Liver (tissue), 10 donors: ENCODE measurements at places on chromosomes 7 and 10.

GRCh38 chr10:1203704-1204103 is 147.5 kb downstream of the WDR37 start:
- DNase-seq, result no peak

GRCh38 chr10:113228530-113228929 is 278.5 kb downstream of the TCF7L2 start:
- no peak for DNase-seq

DNA sequence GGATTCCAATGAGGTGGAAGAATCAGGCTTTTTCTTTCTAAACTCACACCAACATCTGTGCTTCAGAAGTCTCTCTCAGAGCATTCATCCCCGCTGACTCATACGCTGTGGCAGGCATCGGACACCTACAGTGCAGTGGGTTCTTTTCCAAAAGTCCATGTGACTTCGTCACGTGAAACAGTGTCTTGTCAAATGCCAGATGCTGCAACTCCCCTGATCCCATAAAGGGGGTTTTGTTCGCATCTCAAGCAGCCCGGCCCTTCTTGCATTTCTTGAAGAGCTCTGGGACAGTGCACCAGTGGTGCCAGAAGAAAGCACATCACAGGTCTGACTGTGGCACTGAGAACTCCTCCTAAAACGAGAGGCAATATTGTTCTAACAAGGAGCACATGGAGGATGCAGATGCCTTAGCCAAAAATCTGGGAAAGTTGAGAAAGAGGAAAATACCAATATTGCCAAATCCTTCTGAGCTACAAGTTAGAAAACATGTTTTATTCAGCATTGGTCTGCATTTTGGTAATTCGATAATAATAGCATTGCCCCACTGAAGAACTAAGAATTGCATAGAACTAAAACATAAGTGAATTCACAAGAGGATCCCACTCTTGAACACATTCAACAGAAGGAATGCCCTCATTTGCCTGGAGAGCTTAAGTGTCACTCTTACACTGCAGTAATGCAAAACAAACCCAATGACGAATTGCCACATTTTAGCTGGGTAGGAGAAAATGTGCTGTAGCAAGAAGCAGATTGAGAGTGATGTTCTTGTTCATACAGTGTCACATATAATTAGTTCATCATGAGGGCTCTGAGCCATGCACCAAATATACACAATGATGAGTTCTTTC is 204.4 kb downstream of the CXCL12 start:
- no peak for DNase-seq

DNA sequence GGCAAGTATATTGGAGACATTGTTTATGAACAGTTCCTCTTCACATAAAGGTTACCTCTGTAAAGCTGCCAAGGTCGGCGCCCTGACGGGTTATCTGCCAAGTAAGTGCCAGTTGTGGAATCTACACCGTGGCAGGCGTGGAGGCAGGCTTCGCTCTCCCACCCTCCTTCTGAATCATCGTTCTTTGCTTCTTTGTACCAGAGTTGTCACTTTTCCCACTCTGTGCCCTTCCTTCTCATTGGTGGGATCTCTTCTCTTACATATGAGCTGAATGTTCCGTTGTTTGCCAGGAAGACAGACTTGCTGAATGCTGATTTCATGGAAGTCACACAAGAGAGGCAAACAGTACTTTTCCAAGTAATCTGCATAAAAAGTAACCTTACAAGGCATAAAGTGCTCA is 40.6 kb upstream of the PTPRZ1 start:
- no peak for DNase-seq

DNA sequence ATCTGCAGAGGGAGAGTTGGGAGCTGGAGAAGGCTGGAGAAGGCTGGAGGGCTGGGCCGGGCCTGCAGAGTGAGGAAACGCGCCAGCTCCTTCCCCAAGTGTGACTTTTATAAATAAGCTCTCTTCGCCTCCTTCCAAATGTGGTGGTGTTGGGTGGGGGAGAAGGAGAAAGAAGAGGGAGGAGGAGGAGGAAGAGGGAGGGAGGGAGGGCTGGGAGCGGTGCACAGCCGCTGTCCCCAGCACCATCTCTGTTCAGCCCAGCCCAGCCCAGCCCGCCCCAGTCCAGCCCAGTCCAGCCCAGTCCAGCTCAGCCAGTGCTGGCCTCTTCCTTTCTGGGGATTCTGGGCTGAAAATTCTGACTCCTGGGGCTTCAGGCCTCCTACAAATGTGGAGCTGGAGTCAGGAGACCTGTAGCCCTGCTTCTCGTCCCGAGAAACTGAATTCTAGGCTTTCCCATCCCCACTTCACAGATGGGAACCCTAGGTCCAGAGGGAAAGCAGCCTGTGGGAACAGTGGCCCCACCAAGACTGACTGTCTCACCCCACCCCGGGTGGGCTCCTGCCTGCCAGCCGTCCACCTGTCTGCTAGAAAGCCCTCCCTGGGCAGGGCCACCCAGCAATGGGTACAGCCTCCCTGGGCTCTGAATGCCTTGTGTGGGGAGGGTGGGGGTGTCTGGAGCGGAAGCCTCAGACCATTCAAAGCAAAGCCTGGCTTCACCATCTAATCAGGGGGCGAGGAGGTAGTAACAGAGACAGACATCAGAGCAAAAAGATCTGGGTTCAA is 2.3 kb downstream of the STX1A start:
- DNase-seq, result no peak

DNA sequence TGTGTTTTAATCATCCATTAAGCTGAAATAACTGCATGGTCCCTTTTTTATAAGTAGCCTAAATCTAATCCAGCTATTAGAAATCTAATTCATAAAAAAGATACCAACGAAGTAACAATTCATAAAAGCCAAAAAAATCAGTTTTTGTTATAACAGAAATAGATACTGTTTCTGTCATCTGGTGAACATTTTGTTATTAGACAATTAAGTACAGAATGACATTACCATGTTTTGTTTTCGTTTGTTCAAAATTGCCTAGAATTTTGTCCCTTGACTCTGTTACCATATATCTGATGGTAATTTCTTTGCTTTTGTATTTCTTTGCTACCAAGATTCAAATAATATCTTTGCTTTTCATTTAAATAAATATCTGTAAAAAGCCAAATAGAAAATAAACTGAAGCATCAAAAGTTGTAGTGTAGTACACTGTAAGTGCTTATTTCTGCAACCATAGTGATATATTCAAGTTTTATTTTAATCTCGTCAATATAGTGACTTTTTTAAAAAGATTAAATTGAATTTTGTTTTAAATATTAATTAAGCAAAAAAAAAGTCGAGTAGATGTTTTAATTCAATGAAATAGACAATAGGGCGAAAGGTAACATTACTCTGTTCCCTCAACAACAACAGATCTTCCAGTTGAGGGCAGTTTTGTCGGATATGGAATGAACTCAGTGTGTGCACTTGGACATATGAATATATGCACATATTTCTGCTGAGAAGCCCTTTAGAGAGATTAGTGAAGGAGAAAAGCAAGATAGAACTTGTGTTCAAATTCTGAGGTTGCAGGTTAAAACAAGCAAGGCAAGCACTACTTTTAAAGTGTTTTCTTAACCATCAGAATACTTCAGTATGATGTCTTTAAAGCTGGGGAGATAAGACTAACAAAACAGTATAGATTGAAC is 7.9 kb upstream of the IGF2BP3 start:
- DNase-seq, result no peak

DNA sequence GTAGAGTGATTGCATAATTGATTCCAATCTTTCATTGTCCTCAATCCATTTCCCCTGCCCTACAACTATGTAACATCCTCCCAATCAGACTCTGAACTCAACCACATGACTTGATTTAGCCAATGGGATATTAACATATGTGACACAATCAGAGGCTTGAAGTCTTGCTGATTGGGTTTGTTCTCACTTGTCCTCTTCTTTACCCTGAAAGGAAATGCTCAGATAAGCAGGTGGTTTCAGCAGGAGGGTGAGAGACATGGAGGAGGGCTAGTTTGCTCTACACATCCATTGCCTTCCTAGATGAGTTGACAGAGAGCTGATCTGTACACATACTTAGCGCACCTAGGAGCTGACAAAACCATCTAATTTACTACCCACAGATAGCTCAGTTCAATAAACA is 669.4 kb downstream of the NRG3 start:
- DNase-seq, result no peak

- DNase-seq, result peak; percentile 20
Observed at GRCh38 chr10:1380088-1380671, 324.0 kb downstream of the WDR37 start.

- peak; percentile 58 for DNase-seq
Observed at GRCh38 chr10:132142396-132143161, 44.2 kb upstream of the DPYSL4 start.

- no peak for DNase-seq
Observed at GRCh38 chr7:118429141-118429540, 204.6 kb downstream of the ANKRD7 start.

GRCh38 chr10:102540023-102540422 is 36.3 kb downstream of the SUFU start:
- no peak for DNase-seq

- DNase-seq, result no peak
Observed at GRCh38 chr10:47378183-47378510, 5.9 kb downstream of the ZNF488 start.

DNA sequence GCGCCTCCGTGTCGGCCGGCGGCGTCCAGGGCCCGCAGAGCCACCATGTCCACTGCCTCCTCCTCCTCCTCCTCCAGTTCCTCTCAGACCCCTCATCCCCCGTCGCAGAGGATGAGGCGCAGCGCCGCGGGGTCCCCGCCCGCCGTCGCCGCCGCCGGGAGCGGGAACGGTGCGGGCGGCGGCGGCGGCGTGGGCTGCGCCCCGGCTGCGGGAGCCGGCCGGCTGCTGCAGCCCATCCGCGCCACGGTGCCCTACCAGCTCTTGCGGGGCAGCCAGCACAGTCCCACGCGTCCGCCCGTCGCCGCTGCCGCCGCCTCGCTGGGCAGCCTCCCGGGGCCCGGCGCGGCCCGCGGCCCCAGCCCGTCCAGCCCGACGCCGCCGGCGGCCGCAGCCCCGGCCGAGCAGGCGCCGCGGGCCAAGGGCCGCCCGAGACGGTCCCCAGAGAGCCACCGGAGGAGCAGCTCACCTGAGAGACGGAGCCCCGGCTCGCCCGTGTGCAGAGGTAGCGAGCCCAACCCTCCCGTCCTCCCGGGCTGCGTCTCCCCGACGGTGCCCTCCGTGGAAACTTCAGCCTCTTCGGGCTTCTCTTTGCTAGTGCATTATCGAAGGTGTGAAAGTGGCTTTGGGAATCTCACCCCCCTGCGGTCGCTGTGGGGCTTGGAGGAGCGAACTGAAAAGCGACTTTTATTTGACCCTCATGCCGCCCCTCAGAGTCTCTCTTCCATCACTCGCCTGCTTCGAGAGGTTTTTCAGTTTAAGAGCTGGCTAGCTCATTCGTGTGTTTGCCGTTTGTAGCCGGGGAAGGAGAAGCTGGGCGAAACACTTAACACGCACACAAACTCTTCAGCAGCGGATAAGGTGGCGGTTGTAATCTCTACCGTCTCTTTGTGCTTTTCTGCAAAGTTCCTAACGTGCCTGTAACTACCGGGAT is 975 bp downstream of the GLCCI1 start:
- DNase-seq, result peak; percentile 64

GRCh38 chr7:105677817-105678573 is 96.7 kb upstream of the EFCAB10 start:
- no peak for DNase-seq

- no peak for DNase-seq
Observed at GRCh38 chr10:124588736-124589490, 127.3 kb downstream of the LHPP start.

DNA sequence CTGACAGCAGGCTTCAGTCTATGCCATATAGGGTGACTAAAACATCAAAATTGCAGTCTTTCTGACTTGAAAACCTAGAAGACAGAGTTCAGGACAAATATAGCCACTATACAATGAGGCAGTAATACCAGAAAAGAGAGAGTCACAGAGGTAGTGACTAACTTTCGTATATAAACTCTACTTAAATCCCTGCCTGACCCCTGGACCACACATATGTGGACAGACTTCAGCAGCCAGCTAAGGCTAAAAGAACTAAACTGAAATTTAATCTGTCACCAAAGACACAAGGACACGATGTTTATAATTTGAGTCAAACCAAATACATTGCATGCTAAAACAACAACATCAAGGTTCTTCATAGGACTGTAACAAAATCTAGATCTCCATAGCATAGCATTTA is 64.6 kb upstream of the MACROH2A2 start:
- DNase-seq, result no peak

DNA sequence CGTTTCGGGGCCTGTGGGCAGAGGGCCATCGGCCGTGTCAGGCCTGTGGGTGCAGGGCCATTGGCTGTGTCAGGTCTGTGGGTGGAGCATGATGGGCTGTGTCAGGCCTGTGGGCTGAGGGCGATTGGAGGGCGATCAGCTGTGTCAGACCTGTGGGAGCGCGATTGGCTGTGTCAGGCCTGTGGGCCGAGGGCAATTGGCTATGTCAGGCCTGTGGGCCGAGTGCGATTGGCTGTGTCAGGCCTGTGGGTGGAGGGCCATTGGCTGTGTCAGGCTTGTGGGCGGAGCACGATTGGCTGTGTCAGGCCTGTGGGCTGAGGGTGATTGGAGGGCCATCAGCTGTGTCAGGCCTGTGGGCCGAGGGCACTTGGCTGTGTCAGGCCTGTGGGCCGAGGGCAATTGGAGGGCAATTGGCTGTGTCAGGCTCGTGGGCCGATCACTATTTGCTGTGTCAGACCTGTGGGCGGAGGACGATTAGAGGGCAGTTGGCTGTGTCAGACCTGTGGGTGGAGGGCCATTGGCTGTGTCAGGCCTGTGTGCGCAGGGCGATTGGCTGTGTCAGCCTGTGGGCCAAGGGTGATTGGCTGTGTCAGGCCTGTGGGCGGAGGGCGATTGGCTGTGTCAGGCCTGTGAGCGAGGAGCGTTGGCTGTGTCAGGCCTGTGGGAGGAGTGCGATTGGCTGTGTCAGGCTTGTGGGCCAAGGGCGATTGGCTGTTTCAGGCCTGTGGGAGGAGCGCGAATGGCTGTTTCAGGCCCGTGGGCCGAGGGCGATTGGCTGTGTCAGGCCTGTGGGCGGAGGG is 54.1 kb downstream of the DYNC2I1 start:
- no peak for DNase-seq

DNA sequence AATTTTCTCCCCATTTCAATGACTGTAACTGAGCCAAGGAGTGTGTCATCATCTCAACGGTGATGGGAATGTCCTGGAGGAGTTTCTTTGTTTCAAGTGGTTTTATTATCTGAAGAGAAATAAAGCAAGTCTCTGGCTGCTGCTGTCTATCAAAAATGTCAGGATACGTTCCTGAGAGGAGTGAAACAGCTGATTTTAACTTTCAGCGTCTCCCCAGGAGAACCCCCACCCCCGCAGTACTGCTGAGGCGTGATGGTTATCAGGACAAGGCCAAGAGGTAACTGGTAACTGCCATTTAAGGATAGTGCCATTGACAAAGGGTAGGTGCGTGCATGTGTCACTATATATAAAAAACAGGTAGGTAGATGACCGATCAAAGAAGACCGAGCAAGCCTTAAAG is 70.3 kb upstream of the LRGUK start:
- DNase-seq, result no peak

GRCh38 chr7:76064208-76064970 is 16.5 kb downstream of the MDH2 start:
- DNase-seq, result no peak

- no peak for DNase-seq
Observed at GRCh38 chr7:30036220-30036619, 8.0 kb downstream of the PLEKHA8 start.

DNA sequence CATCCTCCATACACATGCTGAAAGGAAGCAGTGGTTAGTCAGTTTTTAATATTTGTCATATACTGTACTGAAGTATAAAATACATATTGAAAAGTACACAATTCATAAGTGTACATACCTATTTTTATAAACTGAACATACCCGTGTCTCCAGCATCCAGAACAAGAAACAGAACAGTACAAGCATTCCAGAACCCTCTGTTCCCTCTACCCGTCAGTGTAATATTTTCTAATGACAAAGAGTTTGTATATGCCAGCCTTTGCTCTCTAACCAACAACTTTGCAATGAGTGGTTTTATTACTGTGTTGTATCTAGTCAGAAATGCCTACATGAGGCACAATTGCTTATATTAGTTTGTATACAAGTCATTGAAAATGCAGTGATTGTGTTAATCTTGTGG is 18.7 kb upstream of the RAB18 start:
- DNase-seq, result no peak
